RPMI7951 (cell line): ENCODE measurements at places on chromosomes 6 and 20. TPM values are rescaled to one million over a fixed set of nuclear protein-coding genes. Genes with fewer than 3 reads are reported as not detected.

The PTCHD4 gene
- total RNA-seq, result not detected in 2 replicates

The KCNG1 gene
- total RNA-seq, result 7.7 and 17.9 TPM in 2 replicates

GRCh38 chr20:25623225-25623735, 534 bp downstream of the NANP start:
- DNase-seq, result peak; percentile 65

DNA sequence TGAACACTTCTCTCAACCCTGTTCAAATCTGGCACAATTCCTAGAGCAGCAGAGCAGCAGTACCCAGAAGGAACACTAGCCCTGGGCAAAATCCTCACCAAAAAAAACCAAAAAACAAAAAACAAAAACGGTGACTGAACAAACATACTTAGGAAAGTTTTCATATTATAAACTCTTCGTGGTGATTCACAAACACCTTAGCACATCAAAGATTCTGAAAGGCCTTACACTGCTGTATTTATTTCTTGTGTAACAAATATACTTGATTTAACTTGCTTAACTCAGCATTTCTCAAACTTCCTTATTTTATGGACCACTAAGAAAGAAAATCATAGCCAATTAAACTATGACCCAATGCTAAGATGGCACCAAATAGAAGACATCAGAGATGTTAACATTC, 57.8 kb upstream of the RREB1 start:
- no peak for DNase-seq

DNA sequence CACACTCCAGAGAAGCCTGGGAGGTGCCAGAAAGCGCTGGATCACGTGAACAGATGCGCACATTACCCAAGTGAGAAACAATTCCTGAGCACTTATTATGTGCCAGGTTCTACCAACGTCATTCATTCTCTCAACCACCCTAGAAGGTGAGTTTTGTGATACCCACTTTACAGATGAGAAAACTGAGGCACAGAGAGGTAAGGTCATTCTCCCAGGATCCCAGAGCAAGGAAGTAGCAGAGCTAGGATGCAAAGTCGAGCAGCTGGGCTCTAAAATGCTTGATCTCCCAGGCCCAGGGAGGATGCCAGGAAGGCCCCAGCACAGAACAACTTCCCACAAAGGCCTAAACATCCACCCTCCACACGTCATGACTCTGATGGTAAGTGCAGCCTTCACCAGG, 85.6 kb downstream of the PREX1 start:
- no peak for DNase-seq

- peak; percentile 91 for DNase-seq
Measured at GRCh38 chr6:131627724-131628682, at the start of gene MED23. MED23 (minus strand) TSS chr6:131628242; CDS start chr6:131628049, 193 bp downstream.

- DNase-seq, result peak; percentile 49
Measured at GRCh38 chr6:54493138-54493537, 184.9 kb downstream of the TINAG start.

DNA sequence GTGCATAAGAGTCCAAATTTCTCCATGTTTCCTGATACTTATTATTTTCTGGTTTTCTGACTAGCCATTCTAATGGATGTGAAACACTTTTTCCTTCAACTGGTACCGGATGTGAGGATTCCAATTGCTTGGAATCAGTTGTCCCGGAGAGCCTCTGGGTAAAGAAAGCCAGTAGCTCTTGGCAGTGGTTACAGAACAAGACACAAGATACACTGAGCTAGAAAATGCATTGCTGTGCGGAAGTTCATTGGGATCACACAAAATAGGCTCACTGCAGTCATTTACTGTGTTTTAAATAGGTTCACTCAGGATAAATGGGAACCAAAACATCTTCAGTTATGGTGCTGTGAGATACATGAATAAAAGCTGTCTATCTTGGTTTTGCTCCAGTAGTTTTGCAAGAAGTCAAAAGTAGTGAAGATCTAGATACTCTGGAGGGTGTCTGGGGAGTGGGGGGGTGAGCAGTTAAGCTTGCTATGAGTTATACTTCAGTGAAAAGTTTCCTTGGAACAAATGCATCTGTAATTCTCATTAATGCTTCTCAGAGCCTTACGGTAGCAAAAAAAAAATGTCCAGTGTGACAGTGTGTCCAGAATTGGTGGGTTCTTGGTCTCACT, 54.4 kb upstream of the RNF182 start:
- peak; percentile 16 for DNase-seq

GRCh38 chr20:58877976-58878360, 25.5 kb downstream of the GNAS start:
- DNase-seq, result no peak

The OR2B6 gene
- not detected in 2 replicates for total RNA-seq

DNA sequence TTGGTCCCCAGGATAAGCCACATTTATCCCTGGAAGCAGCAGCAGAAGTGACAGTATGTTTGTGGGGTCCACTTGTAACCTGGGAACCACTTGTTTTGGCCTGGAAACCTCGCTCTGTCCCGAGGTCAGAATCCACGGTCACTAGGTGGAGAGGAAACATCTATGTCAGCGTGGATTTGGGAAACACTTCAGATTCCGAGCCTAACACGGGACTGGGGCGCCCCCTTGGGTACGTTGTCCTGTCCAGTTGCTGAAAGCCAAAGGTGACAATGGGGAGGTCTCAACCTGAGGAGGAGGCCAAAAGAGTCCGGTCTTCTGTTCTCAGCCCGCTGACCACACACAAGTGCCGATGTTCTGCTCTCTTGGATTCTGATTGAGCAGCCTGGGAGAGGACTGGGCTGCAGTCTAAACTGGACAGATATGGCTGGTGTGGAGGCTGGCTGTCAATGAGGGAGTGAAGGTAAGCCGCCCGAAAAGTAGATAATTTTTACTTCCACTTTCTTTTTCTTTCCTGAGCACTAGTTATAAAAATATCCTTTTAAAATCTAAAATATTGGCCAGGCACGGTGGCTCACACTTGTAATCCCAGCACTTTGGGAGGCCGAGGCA, 4.9 kb upstream of the ZFP57 start:
- peak; percentile 22 for DNase-seq

The UNC93A gene
- not detected in 2 replicates for total RNA-seq

DNA sequence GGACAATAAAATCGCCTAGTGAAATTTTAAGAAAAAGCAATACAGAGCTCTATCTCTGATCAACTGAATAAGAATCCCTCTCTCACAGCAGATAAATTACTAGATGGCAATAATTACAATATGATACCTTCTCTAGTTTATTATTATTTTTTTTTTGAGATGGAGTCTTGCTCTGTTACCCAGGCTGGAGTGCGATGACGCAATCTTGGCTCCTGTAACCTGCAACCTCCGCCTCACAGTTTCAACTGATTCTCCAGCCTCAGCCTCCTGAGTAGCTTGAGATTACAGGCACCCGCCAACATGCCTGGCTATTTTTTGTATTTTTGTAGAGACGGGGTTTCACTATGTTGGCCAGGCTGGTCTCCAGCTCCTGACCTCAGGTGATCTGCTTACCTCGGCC, 129.3 kb upstream of the PTCHD4 start:
- no peak for DNase-seq

The NRSN2 gene
- total RNA-seq, result 92.3 and 111 TPM in 2 replicates

The PROCR gene
- total RNA-seq, result 47.8 and 62.2 TPM in 2 replicates

GRCh38 chr20:4117158-4117740, 101.9 kb upstream of the RNF24 start:
- no peak for DNase-seq

- peak; percentile 80 for DNase-seq
Measured at GRCh38 chr6:36123270-36124139, 6.8 kb upstream of the MAPK13 start.

The DEFB127 gene
- total RNA-seq, result not detected in 2 replicates

The OR2J3 gene
- total RNA-seq, result not detected in 2 replicates

DNA sequence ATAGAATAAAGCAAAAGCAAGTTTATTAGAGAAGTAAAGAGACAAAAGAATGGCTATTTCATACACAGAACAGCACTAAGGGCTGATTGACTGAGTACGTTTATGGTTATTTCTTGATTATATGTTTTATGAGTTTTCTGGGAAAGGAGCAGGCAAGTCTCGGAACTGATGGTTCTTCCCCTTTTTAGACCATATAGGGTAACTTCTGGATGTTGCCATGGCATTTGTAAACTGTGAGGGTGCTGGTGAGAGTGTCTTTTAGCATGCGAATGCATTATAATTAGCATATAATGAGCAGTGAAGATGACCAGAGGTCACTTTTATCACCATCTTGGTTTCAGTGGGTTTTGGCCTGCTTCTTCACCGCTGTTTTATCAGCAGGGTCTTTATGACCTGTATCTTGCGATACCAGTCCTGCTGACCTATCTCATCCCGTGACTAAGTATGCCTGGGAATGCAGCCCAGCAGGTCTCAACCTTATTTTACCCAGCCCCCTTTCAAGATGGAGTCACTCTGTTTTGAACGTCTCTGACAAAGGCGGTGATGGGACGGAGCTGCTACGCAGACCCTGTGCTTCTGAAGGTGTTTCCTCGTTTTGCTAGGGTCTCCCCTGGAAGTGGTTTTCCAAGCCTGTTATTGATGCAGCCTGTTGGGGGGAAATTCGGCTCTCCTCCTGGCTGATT, 45.4 kb upstream of the BMP6 start:
- DNase-seq, result no peak

- DNase-seq, result no peak
Measured at GRCh38 chr6:109894181-109894580, 83.9 kb upstream of the GPR6 start.

GRCh38 chr6:101402622-101403031, 9.1 kb downstream of the GRIK2 start:
- no peak for DNase-seq

- no peak for DNase-seq
Measured at GRCh38 chr6:170107606-170108222, 183.2 kb downstream of the DLL1 start.

DNA sequence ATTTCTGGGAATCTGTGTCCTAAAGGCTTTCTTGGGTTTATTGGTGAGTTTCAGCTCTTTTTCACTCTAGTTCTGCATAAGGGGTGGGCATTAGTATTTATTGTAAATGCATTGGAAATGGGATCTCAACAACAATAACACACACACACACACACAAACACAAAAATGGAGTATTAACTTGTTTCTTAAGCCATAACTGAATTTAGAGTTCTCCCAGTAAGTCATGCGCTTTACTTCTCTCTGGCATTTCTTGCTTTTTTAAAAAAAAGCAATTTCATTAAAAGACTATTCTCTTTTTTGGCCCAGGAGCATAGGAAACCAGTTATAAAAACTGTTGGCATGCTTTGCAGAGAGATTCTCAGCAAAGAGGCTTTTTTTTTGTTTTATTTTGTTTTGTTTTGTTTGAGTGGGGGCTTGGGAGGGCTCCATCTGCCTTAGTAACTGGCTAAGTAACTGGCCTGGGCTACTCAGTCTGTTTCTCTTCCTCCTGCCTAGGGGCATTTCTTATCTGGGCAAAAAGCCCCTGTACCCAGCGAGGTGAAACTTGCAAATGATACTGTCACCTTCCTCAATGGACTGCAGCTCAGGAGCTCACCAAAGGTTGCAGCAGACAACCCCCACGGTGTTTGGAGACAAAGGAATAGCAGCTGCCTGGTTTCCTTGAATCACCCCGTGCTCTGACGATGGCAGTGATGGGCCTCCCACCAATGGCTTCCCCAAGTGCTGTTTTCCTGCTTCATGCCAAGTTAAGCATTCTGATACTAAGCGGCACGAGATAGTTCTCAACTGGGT, 128.5 kb downstream of the BCAS1 start:
- DNase-seq, result no peak

DNA sequence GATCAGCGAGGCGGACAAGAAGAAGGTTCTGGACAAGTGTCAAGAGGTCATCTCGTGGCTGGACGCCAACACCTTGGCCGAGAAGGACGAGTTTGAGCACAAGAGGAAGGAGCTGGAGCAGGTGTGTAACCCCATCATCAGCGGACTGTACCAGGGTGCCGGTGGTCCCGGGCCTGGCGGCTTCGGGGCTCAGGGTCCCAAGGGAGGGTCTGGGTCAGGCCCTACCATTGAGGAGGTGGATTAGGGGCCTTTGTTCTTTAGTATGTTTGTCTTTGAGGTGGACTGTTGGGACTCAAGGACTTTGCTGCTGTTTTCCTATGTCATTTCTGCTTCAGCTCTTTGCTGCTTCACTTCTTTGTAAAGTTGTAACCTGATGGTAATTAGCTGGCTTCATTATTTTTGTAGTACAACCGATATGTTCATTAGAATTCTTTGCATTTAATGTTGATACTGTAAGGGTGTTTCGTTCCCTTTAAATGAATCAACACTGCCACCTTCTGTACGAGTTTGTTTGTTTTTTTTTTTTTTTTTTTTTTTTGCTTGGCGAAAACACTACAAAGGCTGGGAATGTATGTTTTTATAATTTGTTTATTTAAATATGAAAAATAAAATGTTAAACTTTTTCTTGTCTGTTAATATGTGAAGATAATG, 2.2 kb downstream of the HSPA1B start:
- peak; percentile 61 for DNase-seq

- DNase-seq, result peak; percentile 13
Measured at GRCh38 chr20:34791289-34792020, 34.0 kb downstream of the NCOA6 start.

- no peak for DNase-seq
Measured at GRCh38 chr6:40176152-40176551, 241.9 kb upstream of the MOCS1 start.

GRCh38 chr20:18734525-18735189, 78.9 kb upstream of the SCP2D1 start:
- DNase-seq, result no peak

GRCh38 chr6:71106276-71106675, 149.4 kb upstream of the B3GAT2 start:
- no peak for DNase-seq

The MACROD2 gene
- total RNA-seq, result 0.20 and 0.24 TPM in 2 replicates

The RRBP1 gene
- 86.9 and 116 TPM in 2 replicates for total RNA-seq

- no peak for DNase-seq
Measured at GRCh38 chr6:148021699-148022098, 320.9 kb upstream of the SASH1 start.

The IFNGR1 gene
- total RNA-seq, result 43.7 and 55.2 TPM in 2 replicates

- peak; percentile 59 for DNase-seq
Measured at GRCh38 chr20:35232575-35232974, 6.1 kb downstream of the MMP24 start.

GRCh38 chr6:167906899-167907298, 80.2 kb downstream of the AFDN start:
- DNase-seq, result no peak

DNA sequence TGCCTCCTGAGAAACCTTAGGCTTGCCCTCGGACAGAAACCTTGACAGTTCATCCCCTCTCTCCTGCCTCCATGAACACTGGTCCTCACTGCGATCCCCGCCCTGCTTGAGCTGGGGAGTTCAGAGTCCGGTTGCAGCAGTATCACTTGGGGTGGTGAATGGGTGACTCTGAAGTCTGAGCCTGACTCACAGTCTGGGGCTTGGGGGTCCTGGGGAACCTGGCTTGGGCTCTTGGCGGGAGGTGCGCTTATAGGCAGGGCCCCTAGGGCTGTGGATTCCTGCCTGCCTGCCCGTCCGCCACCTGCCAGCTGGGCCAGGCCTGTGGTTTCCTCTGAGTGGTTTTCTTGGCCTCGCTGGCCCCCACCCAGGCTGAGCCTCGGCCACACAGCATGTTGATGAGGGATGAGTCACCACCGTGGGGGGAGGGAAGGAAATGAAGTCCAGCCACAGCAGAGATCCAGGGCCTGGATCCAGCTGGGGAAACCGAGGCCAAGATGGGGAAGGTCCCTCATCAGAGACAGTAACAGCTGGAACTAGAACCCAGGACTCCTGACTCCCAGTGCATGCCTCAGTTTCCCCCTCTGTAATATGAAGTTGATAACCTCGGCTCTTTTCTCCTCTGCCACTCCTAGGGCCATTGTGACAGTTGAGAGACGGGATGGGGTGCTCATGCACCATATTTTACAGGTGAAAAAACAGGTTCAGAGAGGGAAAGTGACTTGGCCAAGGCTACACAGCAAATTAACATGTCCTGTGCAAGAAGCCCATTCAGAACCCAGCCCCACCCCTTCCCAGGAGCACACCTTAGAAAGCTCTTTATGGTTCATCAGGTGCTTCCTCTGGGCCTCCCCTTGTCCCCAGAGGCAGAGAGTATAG, 9.2 kb downstream of the FOXS1 start:
- DNase-seq, result peak; percentile 97

- DNase-seq, result peak; percentile 67
Measured at GRCh38 chr6:116536216-116536621, 9.3 kb downstream of the TRAPPC3L start.
